ENCODE measurements at places on chromosomes 2 and 18.

- no peak for DNase-seq
Measured at GRCh38 chr18:24876266-24876665, 415.8 kb downstream of the HRH4 start.

GRCh38 chr2:234865586-234865985, 86.2 kb upstream of the SH3BP4 start:
- no peak for DNase-seq

GRCh38 chr2:220078439-220078838, 451.0 kb downstream of the SLC4A3 start:
- DNase-seq: peak; percentile 64

- no peak for DNase-seq
Measured at GRCh38 chr2:174997110-174997509, 8.1 kb downstream of the CHN1 start.

Data from eye (tissue), 1 donor.